ENCODE measurements at places on chromosomes 11 and 22. TPM values are rescaled to one million over a fixed set of nuclear protein-coding genes. Genes with fewer than 3 reads are reported as not detected.

GRCh38 chr11:30983143-30983542, 386.4 kb downstream of the DCDC1 start:
- DNase-seq, result no peak

OR4A16 gene
- not detected for polyA plus RNA-seq

- DNase-seq, result no peak
Observed at GRCh38 chr11:109783840-109784239, 309.4 kb upstream of the ZC3H12C start.

PIK3IP1 gene
- polyA plus RNA-seq, result 33.3 TPM

GRCh38 chr11:48111891-48112290, 104.7 kb upstream of the OR4B1 start:
- DNase-seq, result no peak

PRR5 gene
- 6.5 TPM for polyA plus RNA-seq

DNA sequence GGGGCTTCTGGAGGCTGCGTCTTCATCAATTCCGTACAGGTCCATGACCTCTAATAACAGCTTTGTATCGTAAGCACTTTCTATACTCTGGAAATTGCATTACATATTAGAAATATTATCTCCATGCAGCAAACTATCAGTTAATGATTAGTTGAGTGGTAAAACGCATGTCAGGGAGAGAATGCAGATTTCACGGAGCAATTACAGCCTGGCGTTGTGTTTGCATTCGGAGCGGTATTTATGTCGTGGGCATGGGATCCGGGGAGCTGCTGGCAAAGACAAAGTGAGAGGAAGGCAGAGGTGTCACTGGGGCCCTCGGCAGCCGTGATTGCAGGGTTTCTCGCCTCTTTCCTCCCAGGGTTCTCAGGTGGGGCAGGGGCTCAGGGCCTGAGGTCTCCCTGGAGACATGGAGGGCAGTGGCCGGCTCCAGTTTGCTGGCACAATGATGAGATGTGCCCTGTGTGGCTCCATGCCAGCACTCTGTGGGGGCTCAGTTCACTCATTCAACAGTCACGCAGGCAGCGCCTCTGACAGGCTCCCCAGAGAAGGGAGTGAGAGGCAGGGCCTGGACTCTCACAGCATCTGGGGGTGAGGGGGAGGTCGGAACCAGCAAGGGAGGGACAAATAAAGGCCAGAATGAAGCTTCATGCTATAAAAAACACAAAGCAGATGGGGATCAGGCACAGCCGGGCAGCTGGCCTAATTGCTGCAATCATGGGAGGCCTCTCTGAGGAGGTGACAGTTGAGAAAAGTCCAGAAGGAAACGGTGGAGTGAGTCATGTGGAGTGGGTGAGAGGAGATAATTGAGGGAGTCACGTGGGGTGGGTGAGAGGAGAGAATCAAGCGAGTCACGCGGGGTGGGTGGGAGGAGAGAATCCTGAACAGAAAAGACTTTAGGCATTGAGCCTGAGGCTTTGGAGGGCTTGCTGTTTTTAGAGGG, 1002.7 kb downstream of the BRD1 start:
- peak; percentile 49 for DNase-seq

DNA sequence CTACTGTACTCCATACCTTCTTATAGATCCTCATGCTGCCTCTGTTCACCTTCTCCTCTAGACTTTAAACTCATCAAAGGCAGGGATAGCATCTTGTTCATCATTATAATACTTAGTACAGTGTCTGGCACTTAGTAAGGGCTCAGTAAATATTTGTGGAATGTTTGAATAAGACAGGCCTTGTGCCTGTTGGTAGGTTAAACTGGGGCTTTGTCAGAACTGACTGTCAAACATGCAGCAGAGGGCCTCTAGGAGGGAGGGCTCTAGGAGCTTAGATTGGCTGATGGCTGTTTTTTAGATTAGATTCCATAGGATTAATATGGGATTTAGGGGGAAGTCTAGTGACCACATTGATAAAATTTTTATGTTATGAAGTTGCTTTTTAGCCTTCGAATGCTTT, 70.8 kb downstream of the RNF169 start:
- no peak for DNase-seq

- peak; percentile 25 for DNase-seq
Observed at GRCh38 chr11:11435635-11436034, 82.6 kb upstream of the CSNK2A3 start.

DNA sequence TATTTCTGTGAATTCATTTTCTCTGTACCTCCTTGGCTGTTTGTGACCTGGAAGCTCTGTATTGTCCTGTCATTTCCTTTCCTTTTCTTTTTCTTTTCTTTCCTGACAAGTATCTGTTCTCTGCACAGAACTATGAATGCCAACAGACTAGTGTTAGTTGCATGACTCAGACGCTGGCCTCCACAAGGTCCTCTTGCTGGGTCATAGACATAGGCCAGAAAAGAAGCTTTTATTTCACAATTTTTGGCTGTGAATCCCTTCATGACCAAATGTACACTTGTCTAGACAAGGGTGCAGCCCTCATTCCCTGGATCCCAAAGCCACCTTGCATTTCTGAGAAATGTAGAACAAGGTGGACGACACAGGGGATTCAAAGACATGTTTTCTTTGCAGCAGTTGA, 104.1 kb upstream of the MTNR1B start:
- no peak for DNase-seq

CRYAB gene
- polyA plus RNA-seq, result 1,548 TPM

DNA sequence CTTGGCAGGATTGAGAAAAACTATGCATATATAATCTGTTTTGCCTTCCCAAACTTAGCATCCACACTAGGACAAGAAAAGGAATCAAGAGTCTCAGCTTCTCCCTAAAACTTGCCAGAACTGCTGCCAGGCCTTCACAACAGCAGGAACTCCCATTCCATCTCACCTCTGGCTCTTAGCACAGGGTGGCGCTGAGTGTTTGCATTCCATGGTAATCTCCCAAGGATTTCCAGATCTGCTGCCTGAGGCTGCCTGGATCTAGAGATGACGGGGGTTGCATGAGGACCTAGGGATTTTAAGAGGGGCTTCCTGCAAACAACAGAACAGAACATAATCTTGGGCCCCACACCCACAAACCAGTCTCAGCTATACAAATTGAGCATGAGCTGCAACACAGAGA, 87.1 kb upstream of the OPCML start:
- DNase-seq, result no peak

DNA sequence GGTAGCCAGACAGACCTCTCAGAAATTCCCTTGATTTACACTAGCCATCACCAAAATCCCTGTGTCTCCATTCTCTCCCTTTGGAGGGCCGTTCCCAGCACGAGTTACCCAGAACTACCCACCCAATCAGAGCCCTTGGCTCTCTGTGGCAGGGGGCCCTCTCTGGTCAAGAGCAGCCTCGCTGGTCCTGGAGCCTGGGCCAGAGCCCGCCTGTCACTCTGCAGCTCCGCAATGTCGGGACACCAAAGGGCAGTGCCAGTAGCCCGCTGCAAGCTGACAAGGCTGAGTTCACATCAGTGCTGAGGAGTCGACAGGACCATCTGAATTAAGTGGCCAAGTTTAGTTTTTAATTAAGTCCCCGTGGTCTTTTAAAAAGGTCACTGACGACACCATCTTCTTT, 241.6 kb downstream of the ST3GAL4 start:
- no peak for DNase-seq

DNA sequence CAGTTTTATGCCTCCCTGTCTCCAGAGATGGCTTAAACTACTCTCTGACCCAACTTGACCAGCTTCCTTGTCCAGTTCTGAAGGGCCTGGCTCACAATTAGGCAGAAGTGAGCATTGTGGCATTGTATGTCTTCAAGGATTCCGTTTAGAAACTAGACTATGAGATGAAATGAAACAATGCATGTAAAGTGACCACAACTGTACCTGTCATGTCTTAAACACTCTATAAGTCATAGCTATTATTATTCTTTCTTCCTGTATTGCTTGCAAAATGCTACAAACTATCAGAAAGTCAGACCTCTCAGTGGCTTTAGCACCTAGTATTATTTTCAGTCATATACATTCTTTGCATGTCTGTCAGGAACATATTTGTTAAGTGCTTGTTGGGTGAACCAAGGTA, 127.9 kb upstream of the MTMR2 start:
- no peak for DNase-seq

GRCh38 chr11:35163702-35164496, 24.9 kb downstream of the CD44 start:
- no peak for DNase-seq

CABP4 gene
- 4.8 TPM for polyA plus RNA-seq

DNA sequence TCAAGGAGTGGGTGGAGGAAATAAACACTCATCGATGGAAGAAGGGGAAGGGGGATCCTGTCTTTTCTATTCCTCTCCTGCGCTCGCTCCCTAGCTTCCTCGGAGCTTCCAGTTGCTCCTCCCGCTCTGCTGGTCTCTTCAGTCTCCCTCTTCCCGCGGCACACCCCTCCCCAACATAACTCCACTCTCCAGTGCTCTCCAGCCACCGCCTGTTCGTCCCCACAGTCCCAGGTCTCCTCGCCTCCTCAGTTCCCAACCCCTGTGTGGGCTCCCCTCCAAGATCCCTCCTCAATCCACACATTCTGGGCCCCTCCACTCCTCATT, 438 bp downstream of the ZW10 start:
- DNase-seq, result no peak

DNA sequence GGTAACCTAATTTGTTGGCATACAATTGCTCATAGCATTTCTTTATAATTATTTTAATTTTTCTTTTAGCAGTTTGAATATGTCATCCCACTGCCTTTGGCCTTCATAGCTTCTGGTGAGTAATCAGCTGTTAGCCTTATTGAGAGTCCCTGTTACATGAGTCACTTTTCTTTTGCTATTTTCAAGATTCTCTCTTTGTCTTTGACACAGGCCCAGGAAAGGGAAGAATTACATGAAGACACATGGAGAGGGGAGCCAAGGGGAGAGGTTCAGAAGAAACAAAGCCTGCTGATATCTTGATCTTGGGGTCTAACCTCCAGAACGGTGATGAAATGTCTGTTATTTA, 418.2 kb downstream of the METTL15 start:
- no peak for DNase-seq
